ENCODE measurements at places on chromosomes 11 and 22.
A peak's percentile ranks its signal among the peaks of the same experiment; 100 is the strongest.

DNA sequence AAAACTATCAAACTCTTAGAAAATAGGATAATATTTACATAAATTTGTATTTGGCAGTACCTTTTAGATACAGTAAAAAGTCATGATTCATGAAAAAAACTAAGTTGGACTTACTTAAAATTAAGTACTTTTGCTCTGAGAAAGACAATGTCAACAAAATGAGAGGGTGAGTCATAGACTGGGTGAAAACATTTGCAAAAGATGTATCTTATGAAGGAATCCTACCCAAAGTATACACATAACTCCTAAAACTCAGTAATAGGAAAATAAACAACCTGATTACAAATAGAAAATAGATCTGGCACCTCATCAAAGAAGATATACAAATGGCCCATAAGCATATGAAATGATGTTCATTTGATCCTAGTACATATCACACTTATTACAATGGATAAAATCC, 1154.6 kb downstream of the JRKL start:
- no peak for DNase-seq

GRCh38 chr11:20501971-20502370, 97.4 kb upstream of the SLC6A5 start:
- DNase-seq, result no peak

GRCh38 chr11:88489030-88489429, 151.5 kb upstream of the CTSC start:
- no peak for DNase-seq

DNA sequence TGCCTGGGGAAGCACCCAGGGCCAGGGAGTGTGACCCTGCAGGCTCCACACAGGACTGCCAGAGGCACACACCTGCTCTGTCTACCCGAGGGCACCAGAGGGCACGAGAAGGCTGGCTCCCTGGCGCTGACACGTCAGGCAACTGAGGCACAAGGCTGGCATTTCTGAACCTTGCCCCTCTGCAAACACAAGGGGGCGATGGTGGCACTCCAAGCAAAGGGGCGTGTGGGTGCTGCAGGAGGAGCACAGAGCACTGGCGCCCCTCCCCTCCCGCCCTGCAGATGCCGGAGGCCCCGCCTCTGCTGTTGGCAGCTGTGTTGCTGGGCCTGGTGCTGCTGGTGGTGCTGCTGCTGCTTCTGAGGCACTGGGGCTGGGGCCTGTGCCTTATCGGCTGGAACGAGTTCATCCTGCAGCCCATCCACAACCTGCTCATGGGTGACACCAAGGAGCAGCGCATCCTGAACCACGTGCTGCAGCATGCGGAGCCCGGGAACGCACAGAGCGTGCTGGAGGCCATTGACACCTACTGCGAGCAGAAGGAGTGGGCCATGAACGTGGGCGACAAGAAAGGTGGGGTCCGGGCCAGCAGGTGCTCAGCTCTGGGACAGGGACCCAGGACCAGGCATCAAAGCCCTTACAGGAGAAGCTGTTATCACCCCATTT, 20.8 kb upstream of the TXNRD2 start:
- peak; percentile 89 for DNase-seq

GRCh38 chr11:12247543-12248254, 129.7 kb upstream of the PARVA start:
- DNase-seq, result no peak

DNA sequence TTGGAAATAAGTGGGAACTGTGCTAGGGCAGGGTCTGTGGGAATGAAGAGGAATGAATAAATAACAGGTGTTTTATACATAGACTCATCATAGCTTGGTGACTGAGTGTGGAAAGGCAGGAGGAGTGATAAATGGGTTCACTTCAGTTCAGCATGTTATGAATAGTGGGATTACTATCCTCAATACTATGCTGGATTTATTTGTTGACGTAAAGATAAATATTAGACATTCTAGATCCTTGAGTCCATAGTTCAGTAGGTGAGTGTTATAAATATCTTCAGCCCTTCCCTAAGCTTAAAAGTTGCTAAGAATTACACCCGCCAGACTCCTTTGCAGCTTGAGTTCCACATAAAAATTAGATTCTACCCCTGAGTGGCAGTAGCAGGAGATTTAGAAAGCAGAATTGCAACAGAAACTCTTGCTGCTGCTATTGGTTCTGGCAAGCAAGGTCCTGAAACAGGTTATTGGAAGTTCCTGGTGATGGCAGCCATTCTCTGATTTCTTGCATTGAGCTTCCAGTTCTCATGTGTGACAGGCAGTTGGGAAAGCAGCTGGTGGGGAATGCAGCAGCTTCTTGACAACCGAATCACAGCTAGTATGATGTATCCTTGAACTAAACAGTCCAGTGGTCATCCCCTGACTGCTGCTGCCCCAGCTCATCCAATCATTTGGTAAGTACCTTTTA, 1558.9 kb downstream of the FAM181B start:
- no peak for DNase-seq

- no peak for DNase-seq
These were observed 23.8 kb downstream of the SLC6A5 start for GRCh38 chr11:20623252-20623651.

DNA sequence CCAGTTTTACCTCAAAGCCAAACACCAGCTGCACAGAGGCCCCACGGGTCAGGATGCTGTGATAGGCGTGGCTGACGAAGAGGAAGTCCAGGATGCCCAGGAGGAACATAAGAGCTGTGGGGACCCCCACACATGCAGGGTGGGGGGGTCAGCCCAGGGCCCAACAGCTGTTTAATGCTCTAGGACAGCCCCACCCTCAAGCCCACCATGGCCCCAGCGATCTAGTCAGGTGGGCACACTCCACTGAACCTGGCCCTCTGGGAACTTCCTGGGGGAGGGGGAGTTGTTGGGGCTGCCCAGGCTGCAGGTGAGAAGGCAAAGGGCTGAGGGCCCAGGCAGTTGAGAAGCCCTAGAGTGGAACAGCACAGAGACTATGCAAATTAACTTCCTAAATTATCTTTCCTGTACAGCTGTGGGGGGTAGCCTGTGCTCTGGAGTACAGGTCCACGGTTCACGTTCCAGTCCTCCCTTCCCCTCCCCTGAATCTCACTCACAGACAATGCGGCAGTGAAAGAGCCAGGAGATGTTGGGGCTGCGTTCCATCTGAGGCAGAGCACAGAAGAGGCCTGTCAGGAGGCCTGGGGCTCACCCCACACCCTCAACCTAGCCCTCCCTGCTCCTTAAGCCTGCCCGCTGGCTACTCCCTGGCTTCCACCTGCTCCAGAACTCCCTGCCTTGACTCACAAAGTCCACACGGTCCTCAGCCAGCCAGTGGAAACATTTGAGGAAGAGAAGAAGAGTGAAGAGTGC, 1.9 kb downstream of the SYVN1 start:
- no peak for DNase-seq

All from HEK293T (cell line).